ENCODE measurements at places on chromosomes 13 and 19.
A peak's percentile ranks its signal among the peaks of the same experiment; 100 is the strongest.

- no peak for DNase-seq
These were observed 25.7 kb downstream of the OLFM2 start for GRCh38 chr19:9910625-9911024.

GRCh38 chr19:14775869-14776586 lies 2.3 kb downstream of the ADGRE2 start:
- no peak for DNase-seq

- DNase-seq, result peak; percentile 13
These were observed 3.7 kb downstream of the FUZ start for GRCh38 chr19:49809160-49809940.

GRCh38 chr19:32367063-32367462 lies 21.7 kb downstream of the ZNF507 start:
- DNase-seq, result no peak

GRCh38 chr13:39982745-39983144 lies 327.3 kb downstream of the COG6 start:
- no peak for DNase-seq

- DNase-seq, result no peak
These were observed 21.8 kb downstream of the NOSIP start for GRCh38 chr19:49558591-49558990.

- no peak for DNase-seq
These were observed 21.7 kb upstream of the SCEL start for GRCh38 chr13:77513719-77514335.

- no peak for DNase-seq
These were observed 133.1 kb downstream of the ABCC4 start for GRCh38 chr13:95168191-95168590.

- peak; percentile 13 for DNase-seq
These were observed 47.2 kb downstream of the ZAR1L start for GRCh38 chr13:32267836-32268439.

- peak; percentile 52 for DNase-seq
These were observed 1.0 kb upstream of the GTF2F1 start for GRCh38 chr19:6393983-6394412.

- no peak for DNase-seq
These were observed 11.5 kb upstream of the CBY2 start for GRCh38 chr13:45690636-45691035.
